Renal cortex interstitium (tissue), 15 donors: ENCODE measurements at places on chromosomes 11 and 22. TPM values are rescaled to one million over a fixed set of nuclear protein-coding genes. Genes with fewer than 3 reads are reported as not detected.

DNA sequence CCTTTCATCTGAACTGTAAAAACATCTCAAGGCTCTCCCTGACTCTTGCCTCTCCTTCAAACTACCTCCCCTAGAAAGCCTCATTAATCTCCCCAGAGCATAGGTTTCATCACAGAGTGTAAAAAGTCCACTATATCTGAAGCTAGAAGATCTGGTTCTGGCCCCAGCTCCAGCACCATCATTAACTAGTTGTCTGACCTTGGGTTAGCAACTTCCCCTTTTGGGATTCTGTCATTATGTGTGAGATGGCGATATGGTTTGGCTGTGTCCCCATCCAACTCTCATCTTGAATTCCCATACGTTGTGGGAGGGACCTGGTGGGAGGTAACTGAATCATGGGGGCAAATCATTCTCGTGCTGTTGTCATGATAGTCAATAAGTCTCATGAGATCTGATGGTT lies 97.3 kb downstream of the KCNC1 start:
- no peak for DNase-seq

DNA sequence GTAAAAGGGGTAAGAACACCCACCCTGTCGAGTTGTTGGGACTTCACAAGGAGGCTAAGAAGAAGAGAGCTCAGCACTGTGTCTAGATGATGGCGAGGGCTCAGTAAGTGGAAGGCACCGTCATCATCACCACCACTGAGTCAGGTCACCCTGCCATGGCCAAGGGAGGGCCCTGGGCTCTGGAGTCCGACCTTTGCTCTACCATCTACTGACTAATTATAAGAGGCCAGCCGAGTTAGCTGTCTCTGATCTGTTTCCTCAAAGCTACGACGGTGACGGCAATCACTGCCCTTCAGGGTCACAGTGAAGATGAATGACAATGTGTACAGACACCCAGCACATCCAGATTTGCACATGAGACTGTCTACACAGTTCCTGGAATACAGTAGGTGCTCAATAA lies 29.3 kb downstream of the KIAA0930 start:
- no peak for DNase-seq

DNA sequence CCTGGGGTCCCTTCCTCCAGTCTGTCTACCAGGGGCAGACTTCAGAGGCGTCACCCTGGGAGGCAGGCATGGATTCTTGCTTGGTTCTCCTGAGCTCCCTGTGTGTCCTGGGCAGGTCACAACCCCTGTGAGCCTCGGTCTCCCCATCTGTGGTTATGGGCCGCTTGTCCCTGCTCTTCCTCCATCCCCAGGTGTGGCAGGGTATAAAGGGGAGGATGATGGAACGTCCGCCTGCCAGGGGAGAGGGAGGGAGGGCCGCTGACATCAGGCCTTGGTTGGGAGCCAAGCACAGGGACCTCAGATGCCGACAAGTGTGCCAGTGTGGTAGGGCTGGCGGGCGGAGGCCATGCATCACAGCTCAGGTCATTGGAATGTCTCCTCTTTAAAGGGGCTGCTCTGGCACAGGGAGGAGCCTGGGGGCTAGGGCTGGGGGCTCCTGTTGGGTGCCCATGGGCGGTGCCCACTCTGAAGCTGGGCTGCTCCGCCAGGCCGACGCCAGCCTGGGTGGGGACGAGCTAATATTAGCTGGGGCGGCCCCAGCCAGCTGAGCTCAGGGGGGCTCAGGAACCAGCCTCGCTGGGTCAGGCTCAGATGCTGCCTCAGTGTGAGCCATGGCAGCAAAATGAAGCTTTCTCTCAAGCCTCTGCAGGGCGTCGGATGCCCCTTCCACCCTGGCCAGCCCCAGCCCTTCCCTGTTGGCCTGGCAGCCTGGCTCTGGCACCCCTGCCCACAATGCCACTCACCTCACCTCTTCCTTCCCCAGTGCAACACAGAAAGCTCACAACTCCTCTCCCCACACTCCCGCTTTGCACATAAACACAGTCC lies 12.8 kb downstream of the KCNC1 start:
- DNase-seq = no peak

DNA sequence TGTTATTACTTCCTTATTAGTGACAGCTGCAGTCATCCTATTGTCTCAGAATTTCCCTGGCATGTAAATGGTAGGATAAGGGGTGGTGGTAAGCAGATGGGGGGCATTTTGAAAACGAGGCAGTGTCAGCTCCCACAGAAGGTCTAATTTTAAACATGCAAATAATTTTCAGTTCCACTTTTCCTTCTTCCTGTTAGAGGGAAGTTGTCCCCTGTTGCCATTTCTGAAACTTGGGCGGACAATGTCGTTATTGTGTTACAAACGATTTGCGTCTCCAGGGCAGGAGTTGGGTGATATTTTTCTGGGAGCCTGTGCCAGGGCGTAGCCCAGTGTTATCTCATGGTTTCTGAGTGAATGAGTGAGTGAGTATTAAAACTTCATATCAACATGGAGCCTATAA lies 7.4 kb downstream of the PTPRJ start:
- no peak for DNase-seq

DNA sequence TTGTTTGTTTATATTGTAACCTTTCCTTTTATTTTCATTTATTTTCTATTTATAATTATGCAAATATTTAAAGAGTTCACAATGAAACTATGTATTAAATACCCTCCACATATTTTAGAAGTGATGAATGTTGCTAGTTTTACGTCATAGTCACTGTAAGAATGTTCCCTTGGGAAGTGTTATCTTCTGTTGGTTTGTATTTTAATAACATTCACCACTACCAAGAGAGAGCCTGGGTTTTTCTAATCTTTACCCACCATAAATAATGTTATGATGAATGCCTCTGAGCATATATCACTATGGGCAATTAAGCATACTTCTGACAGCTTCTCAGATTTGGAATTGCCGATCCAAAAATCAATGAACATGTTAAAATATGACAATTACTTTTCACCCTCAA lies 80.7 kb downstream of the GGT1 start:
- DNase-seq = no peak

GRCh38 chr22:50032941-50033601 lies 20.5 kb upstream of the IL17REL start:
- DNase-seq = no peak

PRR5 gene
- 35.3 TPM for polyA plus RNA-seq

MDK gene
- polyA plus RNA-seq = 819 TPM

TRIM49 gene
- not detected for polyA plus RNA-seq

RAG1 gene
- polyA plus RNA-seq = 2.8 TPM

PANX3 gene
- not detected for polyA plus RNA-seq

LRP5 gene
- 54.6 TPM for polyA plus RNA-seq

SLC22A9 gene
- polyA plus RNA-seq = not detected
